ENCODE measurements at places on chromosomes 5 and 9. TPM values are rescaled to one million over a fixed set of nuclear protein-coding genes. Genes with fewer than 3 reads are reported as not detected.

Gene WNT8A
- total RNA-seq, result 0.25 TPM

Gene PLAA
- total RNA-seq, result 80.1 TPM

Gene CCDC152
- total RNA-seq, result 11.8 TPM

Gene PCDHGC5
- total RNA-seq, result 1.3 TPM

Gene SNCAIP
- 5.4 TPM for total RNA-seq

Gene OXCT1
- total RNA-seq, result 39.9 TPM

Gene MLANA
- total RNA-seq, result not detected

Gene SCGB3A2
- total RNA-seq, result not detected

DNA sequence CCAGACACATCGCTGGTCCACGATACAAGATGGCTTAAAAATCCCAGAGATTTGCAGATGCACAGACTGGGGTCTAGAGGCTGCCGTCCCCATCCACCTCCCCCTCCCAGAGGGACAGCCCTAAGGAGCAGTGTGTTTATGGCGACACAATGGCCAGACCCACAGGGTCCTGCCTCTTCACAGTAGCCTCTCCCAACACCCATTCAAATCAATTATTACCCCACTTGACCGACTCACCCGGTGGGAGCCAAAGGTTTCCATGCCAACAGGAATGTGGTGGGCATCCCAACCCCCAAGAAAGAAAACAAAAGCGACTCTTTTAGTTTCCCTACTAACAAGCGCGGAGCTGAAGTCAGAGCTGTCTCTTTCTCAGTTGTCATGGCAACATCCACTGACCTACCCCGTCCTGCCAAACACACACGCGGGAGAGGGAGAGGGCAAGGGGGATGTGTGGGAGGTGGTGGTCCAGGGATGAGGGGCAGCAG, 209.0 kb downstream of the TTLL11 start:
- H3K4me1 ChIP-seq, result peaks cover 18% of the 10 kb centered on the region
- no peaks in the 10 kb centered on the region for H3K27me3 ChIP-seq
- DNase-seq, result peak; percentile 93
- peak overlapping the region; percentile 19 for H3K4me3 ChIP-seq
- H3K27ac ChIP-seq, result no peak overlapping the region

GRCh38 chr9:135559606-135560005, 1.9 kb upstream of the PAEP start:
- H3K4me3 ChIP-seq, result no peak overlapping the region
- no peak overlapping the region for H3K27ac ChIP-seq
- no peaks in the 10 kb centered on the region for H3K36me3 ChIP-seq
- H3K27me3 ChIP-seq, result no peaks in the 10 kb centered on the region
- no peaks in the 10 kb centered on the region for H3K4me1 ChIP-seq

DNA sequence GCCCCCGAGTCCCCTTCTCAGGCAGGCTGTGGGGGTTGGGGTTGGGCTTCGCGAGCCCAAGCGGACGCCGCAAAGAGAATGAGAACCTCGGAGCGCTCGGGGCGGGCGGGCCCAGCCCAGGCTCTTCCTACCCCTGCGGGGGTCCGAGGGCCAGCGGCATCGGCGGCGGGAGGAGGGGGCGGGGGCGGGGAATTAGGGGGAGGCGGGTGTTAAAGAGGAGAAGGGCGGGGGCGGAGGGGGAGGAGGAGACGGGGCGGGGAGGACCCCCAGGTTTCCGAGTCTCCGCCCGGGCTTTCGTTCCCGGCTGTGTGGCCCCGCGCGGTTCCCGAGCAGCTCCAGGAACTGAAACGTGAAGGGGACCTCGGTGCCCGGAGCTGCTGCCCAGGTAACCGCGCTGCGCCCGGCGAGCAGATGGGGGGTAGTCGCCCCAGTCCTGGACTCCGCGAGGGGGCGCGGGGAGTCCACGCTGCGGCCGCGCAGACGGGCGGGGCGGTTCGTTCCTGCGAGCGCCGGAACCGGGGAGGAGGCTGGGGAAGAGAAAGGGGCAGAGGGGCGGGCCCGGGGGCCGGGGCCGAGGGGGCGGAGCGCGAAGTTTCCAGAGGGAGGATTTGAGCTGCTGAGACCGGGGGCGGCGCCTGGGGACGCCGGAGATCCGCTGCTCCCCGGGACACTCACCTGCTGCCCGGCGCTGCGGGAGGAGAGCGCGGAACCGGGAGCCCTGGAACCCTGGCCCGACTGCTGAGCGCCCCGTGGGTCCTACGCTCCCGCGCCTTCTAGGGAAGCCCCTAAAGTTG, 38.4 kb upstream of the PLEKHG4B start:
- H3K4me1 ChIP-seq, result peaks cover 10% of the 10 kb centered on the region
- peak overlapping the region; percentile 92 for H3K4me3 ChIP-seq
- H3K36me3 ChIP-seq, result no peaks in the 10 kb centered on the region

DNA sequence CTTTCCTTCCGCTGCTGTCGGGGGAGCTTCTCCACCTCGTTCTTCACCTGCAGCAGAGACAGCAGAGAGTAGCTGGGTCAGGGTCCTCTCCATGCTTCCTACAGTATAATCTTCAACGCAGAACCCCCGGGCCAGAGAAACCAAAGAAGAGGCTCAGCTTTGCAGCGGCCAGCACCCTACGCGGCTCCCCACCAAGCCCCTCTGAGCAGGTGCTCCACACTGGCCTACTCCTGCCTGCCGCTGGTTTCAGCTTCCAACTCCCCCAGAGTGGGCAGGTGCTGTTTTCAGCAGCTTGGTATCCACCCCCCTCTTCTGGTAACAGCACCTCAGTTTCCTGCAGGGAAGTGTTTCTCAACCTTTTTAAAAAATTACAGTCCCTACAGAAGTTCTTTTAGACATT, 58.3 kb upstream of the FBXW11 start:
- no peak overlapping the region for H3K4me3 ChIP-seq
- H3K27me3 ChIP-seq, result no peaks in the 10 kb centered on the region
- H3K4me1 ChIP-seq, result peaks cover 17% of the 10 kb centered on the region
- DNase-seq, result no peak
- no peak overlapping the region for H3K27ac ChIP-seq

- peaks cover 10% of the 10 kb centered on the region for H3K4me1 ChIP-seq
- peak; percentile 93 for DNase-seq
- H3K27ac ChIP-seq, result peak within 1 kb of the TSS; percentile 27
- no peaks in the 10 kb centered on the region for H3K27me3 ChIP-seq
- H3K4me3 ChIP-seq, result peak within 1 kb of the TSS; percentile 68
- no peaks in the 10 kb centered on the region for H3K36me3 ChIP-seq
These were observed at the start of gene PLEKHG4B for GRCh38 chr5:91556-92263. PLEKHG4B (plus strand) TSS chr5:92168; CDS start chr5:92232, 64 bp downstream.

DNA sequence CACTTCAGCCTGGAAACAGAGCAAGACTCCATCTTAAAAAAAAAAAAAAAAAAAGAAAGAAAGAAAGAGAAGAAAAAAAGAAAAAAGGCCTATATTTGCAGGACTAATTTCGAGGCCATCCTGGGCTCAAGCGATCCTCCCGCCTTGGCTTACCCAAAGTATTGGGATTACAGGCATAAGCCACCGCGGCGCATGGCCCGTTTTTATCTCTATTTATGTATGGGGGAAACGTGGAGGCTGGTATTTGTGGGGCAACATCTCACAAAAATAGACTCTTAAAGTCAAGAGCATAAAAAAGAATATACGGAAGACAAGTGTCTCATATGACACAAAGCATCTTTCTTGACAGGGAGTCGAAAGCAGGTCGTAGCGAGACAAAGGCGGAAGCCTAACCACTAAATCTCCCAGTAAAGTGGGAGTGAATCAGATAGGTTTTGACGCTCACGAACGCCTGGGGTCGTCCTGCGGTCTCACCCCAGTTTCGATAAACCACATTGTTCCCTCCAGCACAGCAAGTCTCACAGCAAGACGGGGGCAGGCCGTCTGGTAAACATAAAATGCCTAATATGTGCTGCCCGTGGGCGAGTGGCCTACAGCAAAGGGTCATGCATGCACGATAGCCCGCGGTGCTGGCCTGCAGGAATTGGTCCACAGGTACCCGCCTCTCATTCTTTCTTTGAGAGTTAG, 1.8 kb upstream of the TRIM41 start:
- peak overlapping the region; percentile 100 for H3K4me3 ChIP-seq
- H3K36me3 ChIP-seq, result no peaks in the 10 kb centered on the region
- peaks cover 7% of the 10 kb centered on the region for H3K4me1 ChIP-seq
- no peak for DNase-seq

DNA sequence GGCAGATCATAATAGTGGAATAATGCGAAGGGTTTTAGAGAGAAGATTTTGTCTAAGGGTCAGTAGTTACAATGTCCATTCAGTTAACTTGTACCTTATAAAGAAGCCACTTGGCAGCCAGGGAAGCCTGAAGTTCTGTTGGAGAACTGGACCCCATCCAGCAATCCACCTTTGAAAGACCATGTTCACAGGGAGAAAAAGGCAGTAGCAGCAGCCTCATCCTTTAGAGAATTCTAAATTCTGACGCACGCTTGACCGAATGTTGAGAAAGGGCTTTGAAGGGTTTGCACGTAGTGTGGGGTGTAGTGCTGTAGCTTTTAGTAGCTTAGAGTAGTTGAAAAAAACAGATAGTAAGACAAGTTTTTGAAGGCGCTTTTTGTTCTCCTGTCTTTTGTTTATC, 42.8 kb downstream of the MCCC2 start:
- H3K4me1 ChIP-seq, result peaks cover 10% of the 10 kb centered on the region
- no peak overlapping the region for H3K27ac ChIP-seq
- no peaks in the 10 kb centered on the region for H3K36me3 ChIP-seq
- no peak overlapping the region for H3K4me3 ChIP-seq
- peak; percentile 62 for DNase-seq

GRCh38 chr5:143564417-143564816, 160.9 kb upstream of the NR3C1 start:
- H3K4me3 ChIP-seq, result no peak overlapping the region
- H3K4me1 ChIP-seq, result no peaks in the 10 kb centered on the region
- no peaks in the 10 kb centered on the region for H3K36me3 ChIP-seq
- DNase-seq, result no peak

DNA sequence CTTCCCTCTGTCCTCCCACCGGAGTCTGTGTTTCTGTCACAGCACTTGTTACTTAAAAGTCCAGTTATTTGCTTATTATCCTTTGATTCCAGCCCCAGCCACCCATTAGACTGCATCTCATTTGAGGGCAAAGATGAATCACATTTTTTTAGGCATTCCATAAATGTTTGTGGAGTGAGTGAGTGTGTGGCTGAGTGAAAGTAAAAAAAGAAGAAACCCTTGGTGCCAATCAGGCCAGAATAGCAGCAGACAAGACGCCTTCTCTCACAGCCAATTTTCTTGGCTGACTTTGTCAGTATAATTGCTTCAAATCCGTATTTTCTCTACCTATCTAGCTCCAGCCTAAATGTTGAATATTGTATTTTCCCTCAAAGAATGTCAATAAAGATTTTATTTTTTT, 613.0 kb upstream of the WWC1 start:
- H3K27me3 ChIP-seq, result no peaks in the 10 kb centered on the region
- no peak overlapping the region for H3K27ac ChIP-seq
- no peak overlapping the region for H3K4me3 ChIP-seq
- DNase-seq, result no peak
- H3K36me3 ChIP-seq, result no peaks in the 10 kb centered on the region

DNA sequence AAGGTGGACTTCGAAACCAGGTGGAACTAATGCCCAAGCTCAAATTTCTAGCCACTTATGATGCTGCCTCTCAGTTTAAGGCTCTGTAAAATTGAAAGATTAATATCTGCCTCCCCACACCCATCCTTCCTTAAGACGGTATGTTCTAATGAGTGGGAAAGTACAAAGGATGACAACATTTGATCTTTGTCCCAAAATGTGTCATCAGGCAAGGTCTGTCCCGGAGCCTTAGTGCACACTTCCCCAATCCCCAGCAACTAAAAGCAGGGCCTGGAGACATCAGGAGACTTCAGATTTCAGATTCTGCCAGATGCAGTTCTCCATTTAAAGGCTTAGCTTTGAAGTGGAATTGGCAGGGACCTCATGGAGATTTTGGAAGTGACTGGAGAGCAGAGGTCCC, 316.5 kb downstream of the ASTN2 start:
- no peaks in the 10 kb centered on the region for H3K4me1 ChIP-seq
- no peak overlapping the region for H3K27ac ChIP-seq
- no peak for DNase-seq
- no peaks in the 10 kb centered on the region for H3K36me3 ChIP-seq
- H3K4me3 ChIP-seq, result no peak overlapping the region

DNA sequence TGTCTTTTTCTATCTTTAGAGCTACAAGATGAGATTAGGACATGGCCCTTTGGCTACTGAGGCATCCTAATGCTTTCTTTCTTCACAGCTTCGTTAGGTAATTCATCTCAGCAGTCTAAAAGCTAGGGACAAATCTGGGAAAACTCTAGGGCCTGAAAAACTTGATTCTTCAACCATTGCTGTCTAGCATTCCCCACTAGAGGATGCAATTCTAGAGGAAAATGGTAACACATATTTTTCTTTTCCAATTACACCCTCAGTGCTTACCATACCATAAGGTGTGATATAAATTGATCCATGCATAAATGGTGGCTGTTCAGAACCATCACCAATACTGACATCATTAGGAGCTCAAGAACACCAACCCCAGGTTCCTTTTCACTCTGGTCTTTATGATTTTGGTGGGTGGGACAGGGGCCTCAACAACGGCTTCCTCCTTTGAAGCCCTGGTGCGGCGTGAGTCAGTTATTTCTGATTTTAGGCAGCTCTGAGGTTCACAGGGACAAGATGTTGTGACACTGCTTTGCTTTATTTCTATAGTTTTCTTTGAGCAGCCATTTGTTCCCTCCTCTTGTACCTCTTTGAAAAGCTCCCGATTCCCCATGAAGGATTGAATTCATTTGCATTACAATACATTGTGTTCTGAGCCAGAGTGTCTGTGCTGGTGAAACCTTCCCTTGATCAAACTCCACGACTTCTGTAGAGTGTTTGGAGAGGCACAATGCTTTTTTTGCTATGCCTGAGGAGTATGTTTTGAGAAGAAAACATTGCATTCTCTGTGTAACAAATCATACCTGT, 526.0 kb upstream of the TRPC7 start:
- H3K27me3 ChIP-seq, result no peaks in the 10 kb centered on the region
- DNase-seq, result peak; percentile 75
- H3K27ac ChIP-seq, result peak overlapping the region; percentile 79
- peak overlapping the region; percentile 28 for H3K4me3 ChIP-seq
- H3K36me3 ChIP-seq, result no peaks in the 10 kb centered on the region

- H3K27me3 ChIP-seq, result no peaks in the 10 kb centered on the region
- H3K4me1 ChIP-seq, result peaks cover 20% of the 10 kb centered on the region
- H3K27ac ChIP-seq, result no peak overlapping the region
These were observed 48.8 kb downstream of the SLC1A3 start for GRCh38 chr5:36655161-36655560.

DNA sequence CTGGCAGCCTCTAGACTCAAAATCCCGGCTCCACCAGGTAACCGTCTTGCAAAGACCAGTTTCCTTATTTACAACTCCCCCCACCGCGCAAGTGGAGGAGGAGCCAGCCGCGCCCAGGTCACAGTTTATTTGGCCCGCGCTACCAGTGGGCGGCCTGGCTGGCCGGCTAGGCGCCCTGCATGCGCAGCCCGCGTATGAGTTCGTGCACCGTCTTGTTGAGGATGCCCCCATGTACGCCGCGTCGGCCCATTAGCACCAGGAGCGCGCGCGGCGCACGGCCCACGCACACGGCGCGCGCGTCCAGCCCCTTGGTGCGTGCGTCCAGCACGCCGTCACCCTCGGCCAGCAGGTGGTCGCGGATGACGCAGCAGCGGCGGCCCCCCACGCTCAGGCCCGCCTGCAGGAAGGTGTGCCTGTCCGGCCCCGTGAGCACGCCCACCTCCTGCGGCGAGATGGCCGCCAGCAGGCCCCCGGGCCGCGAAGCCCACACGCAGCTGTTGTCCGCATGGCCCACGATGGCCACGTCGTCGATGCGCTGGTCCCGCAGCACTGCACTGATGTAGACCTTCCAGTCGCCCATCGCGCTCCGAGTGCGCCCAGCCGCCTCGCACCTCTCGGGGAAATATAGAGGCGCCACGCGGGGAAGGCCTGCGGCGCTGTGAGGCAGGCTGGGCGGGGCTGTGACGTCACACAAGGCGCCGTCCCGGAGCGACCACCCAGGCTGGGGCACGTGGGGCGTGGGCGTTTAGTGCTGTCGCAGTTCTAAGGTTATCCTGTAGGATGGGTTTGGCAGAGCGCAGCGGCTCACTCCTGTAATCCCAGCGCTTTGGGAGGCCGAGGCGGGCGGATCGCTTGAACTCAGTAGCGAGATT, at the start of gene PFN3:
TSS of gene PFN3 (minus strand) at position 665 of the 872 bp plus-strand sequence. CDS start at position 580, 85 bp downstream.
- no peaks in the 10 kb centered on the region for H3K36me3 ChIP-seq
- H3K27me3 ChIP-seq, result peaks cover 58% of the 10 kb centered on the region
- peaks cover 15% of the 10 kb centered on the region for H3K4me1 ChIP-seq
- DNase-seq, result no peak
